ENCODE measurements at places on chromosomes 2 and 18. TPM values are rescaled to one million over a fixed set of nuclear protein-coding genes. Genes with fewer than 3 reads are reported as not detected.

Gene CHRNG
- not detected for total RNA-seq

Gene KIAA2012
- not detected for total RNA-seq

Gene COBLL1
- total RNA-seq: 2.6 TPM

Gene ZNF892
- 4.7 TPM for total RNA-seq

Gene NEU4
- 0.41 TPM for total RNA-seq

Gene TUBB8B
- total RNA-seq: 0.17 TPM

Gene MOGAT1
- not detected for total RNA-seq

DNA sequence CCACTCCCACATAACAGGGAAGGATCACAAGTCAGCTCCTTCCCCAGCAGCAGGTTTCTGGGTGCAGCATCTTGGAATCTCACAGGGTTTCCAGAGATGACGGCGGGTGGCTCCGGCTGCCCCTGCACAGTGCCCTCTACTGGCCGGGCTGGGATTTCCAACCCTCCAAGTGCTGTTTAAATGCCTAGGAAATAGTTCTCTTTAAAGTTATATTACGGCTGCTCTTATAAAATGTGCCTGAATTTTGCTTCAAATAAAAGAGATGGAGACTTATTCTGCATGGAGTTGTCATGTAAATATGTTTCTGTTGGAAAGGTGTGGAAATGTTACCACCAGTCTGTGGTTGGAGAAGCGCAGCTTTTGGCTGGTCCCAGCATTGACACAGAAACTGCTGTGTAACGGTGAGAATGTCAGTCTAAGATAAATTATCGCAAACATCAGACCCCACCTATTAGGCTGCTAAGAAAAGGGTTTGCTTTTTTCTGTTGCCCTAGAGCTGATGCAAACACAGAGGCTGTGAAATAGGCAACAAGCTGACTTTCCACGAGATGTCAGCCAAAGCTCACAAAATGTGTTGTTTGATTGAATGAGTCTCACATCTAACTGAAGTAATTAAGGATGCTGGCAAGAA, 3.3 kb upstream of the HJURP start:
- peak; percentile 72 for DNase-seq

GRCh38 chr2:183610724-183611123, 486.5 kb downstream of the NUP35 start:
- peak; percentile 32 for DNase-seq

DNA sequence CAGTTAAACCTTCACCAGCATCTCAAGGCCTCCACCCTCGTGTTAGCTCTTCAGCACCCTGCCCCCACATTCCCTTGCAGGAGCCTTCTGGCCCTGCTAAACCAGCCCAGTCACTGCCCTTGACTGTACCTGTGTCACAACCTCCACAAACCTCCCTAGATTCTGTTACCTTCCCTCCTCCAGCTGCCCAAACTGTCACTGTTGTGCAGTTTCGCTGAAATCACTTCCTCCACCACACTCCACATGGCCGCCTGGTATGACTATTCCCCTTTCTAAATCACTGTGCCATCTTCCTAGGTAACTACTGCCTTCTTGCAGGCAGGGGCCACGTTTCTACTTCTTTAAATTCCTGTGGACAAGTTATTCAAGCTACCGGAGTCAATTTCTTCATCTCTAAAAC, 160.2 kb downstream of the GALNT14 start:
- DNase-seq: no peak

- DNase-seq: no peak
Measured at GRCh38 chr18:70374154-70374553, 85.3 kb downstream of the SOCS6 start.

DNA sequence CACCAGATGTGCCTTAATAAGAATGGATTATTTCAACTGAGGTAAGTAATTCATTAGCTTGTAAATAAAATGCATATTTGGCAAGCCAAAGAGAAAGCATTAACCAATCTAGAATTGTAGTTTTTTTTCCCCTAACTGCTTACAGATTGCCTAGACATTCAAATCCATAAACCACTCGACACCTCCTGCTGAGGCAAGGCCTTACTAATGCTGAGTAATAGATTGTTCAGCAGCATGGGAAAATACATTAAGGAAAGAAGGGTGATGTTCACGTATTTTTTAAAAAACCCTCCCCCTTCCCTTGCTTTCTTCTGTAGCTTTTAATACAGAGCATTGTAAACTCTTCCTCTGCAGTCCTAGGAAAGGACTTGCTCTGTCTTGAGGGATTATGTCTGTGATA, 17.0 kb upstream of the LINC00305 start:
- no peak for DNase-seq

DNA sequence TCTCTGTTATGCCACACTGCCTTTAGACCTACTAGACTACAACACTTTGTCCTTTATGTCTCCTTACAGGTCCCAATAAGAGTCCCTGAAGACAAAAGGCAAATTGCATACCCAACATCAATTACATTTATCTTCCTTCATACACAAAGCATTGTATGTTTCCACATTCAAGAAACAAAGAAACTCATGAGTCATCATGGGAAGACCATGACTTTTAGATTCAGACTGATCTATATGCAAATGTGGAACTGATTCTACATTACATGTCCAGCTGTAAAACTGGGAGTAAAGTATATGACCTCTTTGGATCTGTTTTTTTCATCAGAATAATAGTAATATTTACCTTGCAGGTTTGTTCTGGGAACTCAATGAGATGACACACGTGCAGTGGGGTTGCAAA, 25.2 kb upstream of the HNMT start:
- no peak for DNase-seq

GRCh38 chr2:46666044-46666679, 186.8 kb downstream of the TMEM247 start:
- DNase-seq: no peak

- DNase-seq: no peak
Measured at GRCh38 chr2:101173707-101174295, 22.6 kb upstream of the TBC1D8 start.

- DNase-seq: peak; percentile 10
Measured at GRCh38 chr18:46445522-46446313, 211.3 kb downstream of the LOXHD1 start.

GRCh38 chr2:40507432-40507831, 55.5 kb upstream of the SLC8A1 start:
- no peak for DNase-seq

DNA sequence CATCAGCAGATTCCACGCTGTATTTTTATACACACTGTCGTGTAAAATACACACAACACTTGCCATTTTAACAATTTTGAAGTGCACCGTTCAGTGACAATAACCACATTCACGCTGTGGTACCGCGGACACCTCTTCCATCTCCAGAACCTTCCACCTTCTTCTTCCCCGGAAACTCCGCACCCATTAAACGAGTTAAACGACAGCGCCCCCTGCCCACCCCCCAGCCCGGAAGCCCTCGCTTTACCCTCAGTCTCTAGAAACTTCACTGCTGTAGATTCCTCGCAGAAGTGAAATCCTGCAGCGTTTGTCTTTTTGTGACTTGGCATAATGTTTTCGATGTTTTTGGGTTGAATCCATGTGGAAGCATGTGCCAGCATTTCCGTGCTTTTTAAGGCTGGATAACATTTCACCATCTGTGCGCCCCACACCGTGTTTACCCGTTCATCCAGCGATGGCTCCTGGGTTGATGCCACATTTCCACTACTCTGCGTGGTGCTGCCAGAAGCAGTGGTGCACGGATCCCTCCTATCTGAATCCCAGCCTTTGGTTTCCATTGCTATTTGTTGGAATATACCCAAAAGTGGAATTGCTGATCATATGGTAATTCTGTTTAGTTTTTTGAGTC, 32.0 kb upstream of the TMEM18 start:
- peak; percentile 65 for DNase-seq

GRCh38 chr2:115122701-115123100, 680.3 kb downstream of the DPP10 start:
- no peak for DNase-seq

- DNase-seq: no peak
Measured at GRCh38 chr2:86706220-86706619, 13.9 kb upstream of the RMND5A start.

DNA sequence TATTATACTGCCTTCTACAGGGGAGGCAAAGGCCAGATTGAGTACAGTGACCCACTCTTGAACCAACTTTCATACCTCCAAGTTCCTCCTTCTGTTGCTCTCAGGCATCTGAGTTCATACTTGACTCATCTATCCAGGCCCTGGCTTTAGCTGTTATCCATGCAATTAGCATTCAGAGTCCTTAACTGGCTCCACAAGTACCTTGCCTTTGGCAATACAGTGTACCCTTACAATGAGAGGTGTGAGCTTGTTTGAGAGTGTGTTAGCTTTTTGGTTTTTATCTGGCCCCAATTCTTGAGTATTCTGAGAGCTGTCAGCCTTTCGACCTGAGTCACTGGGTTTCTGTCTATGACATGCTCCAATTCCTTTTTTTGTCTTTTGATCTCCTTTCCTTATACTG, 60.2 kb downstream of the EHD3 start:
- DNase-seq: no peak

GRCh38 chr2:10447300-10447894, 730 bp downstream of the ODC1 start:
- DNase-seq: no peak

DNA sequence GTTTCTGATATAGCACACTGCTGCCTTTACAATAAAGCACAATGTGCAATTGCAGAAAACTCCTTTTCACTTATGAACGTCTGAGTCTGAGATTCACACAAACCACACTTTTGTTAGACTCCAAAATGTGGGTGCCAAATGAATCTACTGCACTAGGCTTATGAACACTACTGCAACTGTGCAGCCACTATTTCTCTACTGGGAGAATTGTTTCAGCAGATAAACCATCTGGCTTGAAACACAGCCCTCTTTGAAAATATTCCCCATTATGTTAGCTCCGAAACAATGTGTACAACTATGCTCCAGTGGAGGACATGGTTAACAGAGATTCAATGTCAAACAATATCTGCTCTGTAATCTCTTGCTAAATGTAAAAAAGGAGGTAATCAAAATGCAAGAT, 188.7 kb upstream of the ZEB2 start:
- no peak for DNase-seq

DNA sequence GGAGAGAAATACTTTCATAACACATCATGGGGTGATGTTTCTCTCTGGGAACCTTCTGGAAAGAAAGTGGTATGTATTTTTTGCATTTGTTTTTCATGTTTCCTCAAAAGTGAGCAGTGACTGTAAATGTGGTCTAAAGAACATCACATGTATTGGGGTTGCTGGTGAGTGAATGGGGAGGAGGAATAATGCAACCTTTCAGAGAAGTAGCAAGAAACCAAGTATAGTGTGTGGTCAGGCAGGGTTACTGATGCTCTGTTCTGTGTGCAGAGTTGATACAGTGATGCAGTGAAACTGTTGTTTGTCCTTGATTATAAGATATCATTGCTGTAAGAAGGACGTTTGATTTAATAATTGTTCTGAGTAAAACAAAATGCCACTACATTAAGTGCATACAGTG, 24.1 kb downstream of the ADNP2 start:
- DNase-seq: no peak

DNA sequence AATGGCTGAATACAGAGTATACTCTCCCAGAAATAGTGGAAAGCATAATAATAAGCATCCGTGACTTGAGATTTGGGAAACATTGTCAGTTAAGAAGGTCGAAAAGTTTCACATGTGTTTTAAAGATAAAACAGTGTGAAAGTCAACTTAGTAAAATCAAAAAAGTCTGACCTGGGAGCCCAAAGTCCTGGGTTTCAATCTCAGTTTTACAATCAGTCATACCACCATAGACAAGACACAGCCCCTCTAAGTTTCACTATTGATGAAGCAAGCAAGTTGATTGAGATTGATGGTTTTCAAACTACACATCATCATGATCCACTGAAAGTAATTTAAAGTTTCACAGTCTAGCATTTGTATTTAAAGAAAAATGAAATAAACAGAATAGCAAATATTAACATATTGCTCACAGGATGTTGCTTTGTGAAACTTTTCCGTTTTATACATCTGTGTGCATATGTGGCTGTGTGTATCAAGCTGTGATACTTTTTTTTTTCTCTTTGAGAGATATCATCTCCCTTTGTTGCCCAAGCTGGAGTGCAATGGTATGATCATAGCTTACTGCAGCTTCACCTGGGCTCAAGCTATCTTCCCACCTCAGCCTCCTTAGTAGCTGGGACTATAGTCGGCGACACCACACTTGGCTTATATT, 71.1 kb downstream of the PIK3C3 start:
- DNase-seq: no peak

DNA sequence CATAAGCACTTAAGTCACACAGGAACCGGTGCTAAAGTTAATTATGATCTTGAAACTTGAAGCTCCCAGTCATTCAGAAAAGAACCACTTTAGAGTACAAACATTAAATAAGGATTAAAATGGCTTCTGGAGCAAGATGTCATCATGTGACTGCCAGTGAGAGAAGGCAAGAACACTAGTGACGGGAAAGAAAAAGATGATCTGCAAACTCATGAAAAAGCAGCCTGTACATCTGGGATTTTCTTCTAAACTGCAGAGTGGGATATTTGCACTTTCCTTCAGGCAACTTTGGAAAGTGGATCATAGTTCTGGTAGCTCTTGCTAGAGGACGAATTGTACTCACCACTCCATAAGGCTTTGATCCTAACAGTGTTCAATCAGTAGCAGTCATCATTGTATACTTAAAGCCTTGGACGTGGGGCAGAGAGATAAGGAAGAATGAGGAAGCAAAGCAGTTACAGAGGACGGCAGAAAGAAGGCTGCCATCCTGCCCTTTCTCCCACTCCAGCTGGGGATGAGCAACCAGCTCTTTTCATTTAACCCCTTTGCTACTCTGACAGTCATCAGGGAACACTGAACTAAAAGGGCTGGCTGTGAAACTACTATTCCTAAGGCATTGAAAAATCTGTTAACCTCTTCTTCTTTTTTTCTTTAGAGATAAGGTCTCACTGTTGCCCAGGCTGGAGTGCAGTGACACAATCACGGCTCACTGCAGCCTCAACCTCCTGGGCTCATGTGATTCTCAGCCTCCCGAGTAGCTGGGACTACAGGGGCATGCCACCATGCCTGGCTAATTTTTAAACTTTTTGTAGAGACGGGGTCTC, 18.1 kb downstream of the ABHD3 start:
- DNase-seq: no peak

DNA sequence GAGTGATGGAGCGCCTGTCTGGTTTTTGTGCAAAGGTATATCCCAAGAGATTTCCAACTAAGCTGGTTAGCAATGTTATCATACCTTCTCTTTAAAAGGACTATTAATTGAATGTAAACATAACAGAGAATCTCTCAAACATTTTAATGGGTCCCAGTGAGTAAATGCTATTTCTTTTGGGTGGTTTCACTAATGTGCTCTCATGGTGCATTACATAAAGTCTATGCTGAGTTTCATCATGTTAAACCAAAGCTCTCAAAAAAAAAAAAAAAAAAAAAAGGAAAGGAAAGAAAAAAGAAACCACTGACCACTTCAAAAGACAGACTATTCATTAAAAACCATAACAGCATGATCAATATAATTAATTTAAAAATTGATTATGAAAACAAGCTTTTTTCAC, 119.1 kb upstream of the SCN1A start:
- DNase-seq: no peak

GRCh38 chr2:26702025-26702424, 9.5 kb downstream of the KCNK3 start:
- DNase-seq: no peak

DNA sequence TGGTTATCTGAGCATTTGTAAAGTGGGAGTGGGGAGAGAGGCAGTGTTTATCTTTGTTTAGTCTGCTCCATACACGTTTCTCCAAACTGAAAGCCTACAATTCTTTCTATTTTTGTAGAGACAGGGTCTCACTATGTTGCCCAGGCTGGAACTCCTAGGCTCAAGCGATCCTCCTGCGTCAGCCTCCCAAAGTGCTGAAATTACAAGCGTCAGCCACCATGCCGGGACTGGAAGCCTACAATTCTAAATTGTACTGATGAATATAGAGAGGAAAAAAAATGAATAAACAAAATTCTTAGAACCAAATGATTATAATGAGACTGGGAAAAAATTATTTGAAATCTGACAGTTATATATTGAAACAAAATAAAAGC, 1.4 kb upstream of the ZFAND2B start:
- DNase-seq: no peak

Data from H7 (cell line).